ENCODE measurements at places on chromosomes 7 and 10.

GRCh38 chr10:122191936-122192541 is 79.1 kb upstream of the BTBD16 start:
- no peak for DNase-seq

DNA sequence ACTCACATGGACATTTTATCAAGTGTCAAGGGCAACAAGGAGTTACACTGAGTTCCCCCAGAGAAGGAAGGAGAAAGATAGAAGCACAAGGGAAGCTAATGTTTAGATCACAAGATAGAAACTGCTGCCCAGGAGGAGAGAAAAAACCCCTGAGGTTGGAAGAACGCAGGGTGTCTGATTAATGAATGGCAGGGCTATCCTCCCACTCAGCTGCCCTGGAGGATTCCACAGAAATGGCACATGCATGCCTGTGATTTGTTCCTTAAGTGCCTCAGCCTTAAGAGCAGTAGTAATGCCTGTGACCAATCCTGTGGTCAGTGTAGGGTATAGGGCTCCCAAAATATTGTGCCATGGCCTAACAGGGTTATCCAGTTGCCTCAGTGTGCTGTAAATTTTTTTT is 20.2 kb downstream of the DNAJB9 start:
- DNase-seq = no peak

DNA sequence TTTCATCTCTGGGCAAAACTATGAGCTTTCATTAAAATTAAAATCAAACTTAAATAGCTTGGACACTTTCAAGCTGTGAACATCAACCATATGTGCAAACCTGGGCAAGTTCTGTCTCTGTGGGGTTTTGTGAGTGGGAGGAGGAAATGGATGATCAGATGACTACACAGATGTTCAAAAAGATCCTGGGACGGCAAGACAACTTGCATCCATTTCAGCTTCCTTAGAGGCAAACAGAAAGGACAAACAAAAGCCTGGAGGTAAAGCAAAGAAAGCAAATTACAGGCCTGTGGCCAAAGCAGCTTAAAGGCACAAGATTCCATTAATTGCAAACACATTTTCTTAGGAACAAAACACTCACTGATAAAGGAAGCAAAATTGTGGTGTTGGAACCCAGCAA is 222.2 kb downstream of the NEBL start:
- DNase-seq = no peak

GRCh38 chr10:5291501-5292195 is 73.1 kb upstream of the UCN3 start:
- DNase-seq = no peak

- no peak for DNase-seq
Measured at GRCh38 chr7:28174901-28175661, 5.5 kb downstream of the JAZF1 start.

- DNase-seq = peak; percentile 57
Measured at GRCh38 chr10:110600487-110601101, 33.1 kb downstream of the SMC3 start.

- no peak for DNase-seq
Measured at GRCh38 chr7:27221201-27221797, 21.3 kb upstream of the EVX1 start.

GRCh38 chr7:47475880-47476227 is 106.1 kb downstream of the TNS3 start:
- DNase-seq = no peak

DNA sequence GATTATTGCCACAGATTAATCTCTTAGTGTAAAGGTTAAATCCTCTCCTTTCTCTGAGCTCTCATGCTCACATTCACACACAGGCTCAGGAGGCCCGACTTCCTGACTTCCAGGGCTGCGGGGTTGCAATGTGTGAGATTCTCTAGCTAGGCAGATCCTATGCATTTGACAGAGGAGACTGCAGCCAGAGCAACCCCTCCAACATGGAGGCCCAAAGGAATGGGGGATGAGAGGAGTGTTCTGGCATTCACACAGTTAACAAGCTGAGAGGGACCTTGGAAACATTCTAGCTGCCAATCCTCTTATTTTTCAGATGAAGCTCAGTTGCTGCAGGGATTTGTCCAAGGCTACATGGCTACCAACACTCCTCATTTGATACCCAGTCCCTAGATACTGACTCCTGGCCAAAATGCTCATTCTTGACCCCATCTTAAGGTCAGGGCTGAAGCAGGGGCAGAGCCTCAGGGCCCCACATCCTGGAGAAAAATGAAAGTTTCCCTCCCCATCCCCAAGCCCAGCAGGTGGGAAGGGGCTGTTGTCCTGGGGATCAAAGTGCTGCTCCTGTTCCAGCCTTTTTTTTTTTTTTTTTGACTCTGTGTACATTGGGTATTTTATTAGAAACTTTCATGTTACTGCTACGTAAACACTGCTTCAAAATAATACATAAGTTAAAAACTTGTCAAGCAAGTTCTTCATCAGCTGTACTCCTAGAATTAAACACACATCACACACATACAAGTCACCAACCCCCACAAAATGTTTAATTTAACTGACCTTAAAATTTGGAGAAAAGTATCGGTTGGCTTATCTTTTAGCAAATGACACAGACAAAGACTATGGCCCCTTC is 325.6 kb downstream of the PLXNA4 start:
- DNase-seq = no peak

GRCh38 chr10:90936276-90936659 is 15.4 kb upstream of the ANKRD1 start:
- no peak for DNase-seq

- no peak for DNase-seq
Measured at GRCh38 chr10:58348571-58349033, 13.8 kb downstream of the UBE2D1 start.

DNA sequence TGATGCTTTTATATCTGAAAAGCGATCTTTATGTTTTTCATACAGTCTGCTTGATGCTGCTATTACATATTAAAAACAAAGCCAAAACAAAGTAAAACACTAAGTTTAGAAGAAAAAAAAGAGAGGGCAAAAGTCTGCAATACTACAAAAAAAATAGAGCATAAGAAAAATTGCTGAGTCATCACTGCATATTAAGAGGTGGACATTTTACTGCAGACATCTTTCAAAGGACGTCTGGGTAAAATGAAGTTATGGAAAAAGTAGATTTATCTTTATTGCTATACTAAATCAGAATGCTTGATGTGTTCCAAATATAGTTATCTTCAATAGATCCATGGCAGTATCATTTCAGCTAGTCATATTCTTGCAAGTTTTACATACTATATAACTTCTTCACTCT is 172.0 kb downstream of the MAGI2 start:
- no peak for DNase-seq

DNA sequence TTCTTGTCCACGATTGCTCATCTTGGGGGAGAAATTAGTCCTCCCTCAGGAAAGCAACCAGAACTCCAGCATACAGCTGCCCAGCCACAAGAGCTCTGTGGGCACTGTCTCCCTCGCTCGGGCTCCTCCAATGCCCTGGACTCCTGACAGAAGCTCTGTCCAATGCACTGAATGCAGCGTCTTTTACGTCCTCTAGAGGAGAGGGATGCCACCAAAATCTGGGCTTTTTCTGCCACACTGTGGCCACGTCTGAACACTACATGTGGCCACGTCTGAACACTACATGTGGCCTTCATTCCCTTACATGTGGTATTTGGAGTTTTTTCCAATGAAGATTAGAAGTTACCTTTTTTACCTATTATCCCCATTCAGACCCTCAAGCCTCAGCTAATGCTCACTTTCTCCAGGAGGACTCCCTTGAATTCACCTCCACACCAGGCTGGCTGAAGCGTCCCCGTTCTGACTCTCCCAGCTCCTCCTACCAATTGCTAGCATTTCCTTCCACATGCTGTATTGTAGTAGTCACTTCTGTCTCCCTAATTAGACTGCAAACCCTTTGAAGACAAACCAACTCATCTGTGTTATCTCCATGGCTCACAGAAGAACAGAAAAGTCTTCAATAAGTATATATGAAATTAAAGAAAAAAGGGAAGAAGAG is 134.3 kb upstream of the PDE1C start:
- peak; percentile 65 for DNase-seq

DNA sequence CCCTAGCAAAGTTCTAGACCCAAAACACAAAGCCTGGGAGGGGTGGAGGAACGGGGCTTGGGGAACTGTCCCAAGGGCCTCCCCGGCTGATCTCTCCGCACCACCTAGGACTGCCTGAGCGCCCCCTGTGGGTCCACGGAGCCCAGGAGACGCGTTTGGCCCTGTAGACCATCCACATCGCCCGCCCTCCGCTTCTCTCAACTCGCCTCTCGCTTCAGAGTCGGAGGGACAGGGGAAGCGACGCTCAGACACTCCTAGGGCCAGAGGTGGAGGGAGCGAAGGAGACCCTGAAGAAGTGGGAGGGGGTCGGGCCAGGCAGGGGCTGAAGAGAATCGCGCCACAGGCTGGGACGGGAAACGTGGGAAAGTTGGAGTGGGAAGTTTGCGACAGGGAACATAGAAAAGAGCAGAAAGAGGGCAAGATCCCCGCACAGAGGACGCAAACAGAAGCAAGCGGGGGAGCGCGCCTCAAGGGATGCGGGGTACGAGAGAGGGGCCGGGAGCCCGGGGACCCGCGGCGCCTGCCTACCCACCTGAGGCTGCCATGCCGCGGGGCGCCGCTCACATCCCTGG is 378 bp downstream of the PIK3AP1 start:
- no peak for DNase-seq

GRCh38 chr7:22712999-22713398 is 14.0 kb upstream of the IL6 start:
- DNase-seq = no peak

GRCh38 chr10:120039046-120039445 is 146.5 kb downstream of the SEC23IP start:
- DNase-seq = no peak

Data from Panc1 (cell line).